ENCODE measurements at places on chromosomes 4 and X.

- no peak for DNase-seq
Observed at GRCh38 chr4:185535612-185536410, 504 bp upstream of the PDLIM3 start.

- DNase-seq: no peak
Observed at GRCh38 chrX:129744861-129745321, 6.1 kb downstream of the XPNPEP2 start.

- no peak for DNase-seq
Observed at GRCh38 chrX:97027384-97027922, 143.7 kb downstream of the RPA4 start.

DNA sequence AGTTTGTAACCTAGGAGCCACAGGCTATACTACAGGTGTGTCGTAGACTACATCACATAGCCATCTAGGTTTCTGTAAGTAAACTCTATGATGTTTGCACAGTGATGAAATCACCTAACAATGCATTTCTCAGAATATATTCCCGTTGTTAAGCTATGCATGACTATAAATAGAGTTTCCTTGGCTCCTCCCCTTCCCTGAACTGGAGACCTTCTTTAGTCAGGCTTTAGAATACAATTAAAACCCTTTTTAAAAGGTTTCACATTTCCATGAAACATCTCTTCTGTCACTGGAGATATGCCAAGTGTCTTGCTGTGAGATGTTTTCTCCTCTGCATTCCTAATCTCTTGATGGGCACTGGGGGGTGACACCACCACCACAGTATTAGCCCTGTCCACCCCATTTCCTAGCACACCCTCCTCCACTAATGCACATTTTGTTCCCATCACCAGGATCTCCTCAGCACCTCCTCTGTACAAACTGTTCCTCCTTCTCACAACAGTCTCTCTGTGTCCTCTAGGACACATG is 334.6 kb upstream of the CPEB2 start:
- DNase-seq: no peak

GRCh38 chrX:19740744-19741143 is 146.7 kb downstream of the SH3KBP1 start:
- no peak for DNase-seq

- no peak for DNase-seq
Observed at GRCh38 chrX:103704863-103705262, 5.8 kb upstream of the TMEM31 start.

GRCh38 chr4:64341711-64342110 is 67.5 kb downstream of the TECRL start:
- DNase-seq: no peak

- no peak for DNase-seq
Observed at GRCh38 chr4:152265149-152265621, 270.7 kb downstream of the FBXW7 start.

GRCh38 chrX:151695583-151696340 is 504 bp downstream of the PRRG3 start:
- no peak for DNase-seq

GRCh38 chr4:113957956-113958355 is 21.5 kb downstream of the ARSJ start:
- DNase-seq: no peak

DNA sequence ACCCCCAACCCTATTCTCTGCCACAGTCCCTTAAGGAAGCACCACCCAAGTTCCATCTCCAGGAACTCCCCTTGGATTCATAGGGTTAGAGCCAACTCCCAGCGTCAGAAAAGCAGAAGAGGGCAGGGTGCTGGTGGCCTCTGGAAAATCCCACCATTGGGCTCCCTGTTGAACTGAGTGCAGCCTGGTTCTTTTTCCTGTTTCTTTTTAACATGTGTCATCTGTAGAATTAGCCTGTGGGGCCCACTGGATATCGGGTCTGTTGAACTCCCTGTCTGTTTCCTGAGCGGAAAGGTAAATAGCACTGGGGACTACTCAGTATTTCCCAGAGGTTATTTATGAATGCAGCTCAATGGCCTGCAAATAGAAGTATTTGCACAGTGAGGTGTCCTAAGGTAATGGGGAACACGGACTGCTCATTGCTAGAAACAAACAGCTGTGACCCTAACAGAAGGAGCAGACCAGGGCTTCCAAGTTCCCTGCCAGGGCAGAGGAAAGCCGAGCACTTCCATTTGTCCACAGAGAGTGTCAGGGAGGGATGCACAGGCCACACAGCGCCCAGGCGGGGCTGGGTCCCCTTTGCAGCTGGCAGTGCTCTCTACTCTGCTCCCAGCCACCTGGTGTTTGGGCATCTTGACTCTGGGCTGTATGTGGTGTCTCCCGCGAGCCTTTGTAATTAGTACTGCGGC is 102.6 kb downstream of the FHDC1 start:
- no peak for DNase-seq

DNA sequence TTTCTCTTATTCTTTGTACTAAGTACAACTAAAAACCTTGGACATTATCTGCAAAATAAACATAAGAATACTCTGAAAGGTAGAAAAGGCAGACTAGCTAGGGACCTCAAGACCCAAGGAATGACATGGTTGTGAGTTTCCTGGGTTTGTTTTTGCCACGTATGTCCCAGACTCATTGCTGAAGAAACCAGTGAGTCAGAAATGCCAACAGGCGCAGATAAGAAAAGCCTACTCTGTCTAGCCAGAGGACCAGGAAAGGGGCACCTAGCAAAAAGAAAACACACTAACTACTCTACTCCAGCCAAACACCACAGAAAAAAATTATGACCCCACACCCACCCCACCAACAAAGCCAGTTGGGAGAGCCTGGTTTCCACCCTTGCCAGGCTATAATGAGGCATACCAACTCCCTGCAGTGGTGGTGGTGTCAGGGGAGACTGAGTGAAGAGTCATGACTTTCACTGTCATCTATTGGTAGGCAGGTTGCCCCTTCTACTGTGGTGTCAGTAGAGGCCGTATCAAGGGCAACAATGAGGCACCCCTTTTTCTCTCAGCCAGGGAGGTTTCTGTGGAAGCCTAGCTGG is 10.9 kb downstream of the MTMR1 start:
- DNase-seq: no peak

DNA sequence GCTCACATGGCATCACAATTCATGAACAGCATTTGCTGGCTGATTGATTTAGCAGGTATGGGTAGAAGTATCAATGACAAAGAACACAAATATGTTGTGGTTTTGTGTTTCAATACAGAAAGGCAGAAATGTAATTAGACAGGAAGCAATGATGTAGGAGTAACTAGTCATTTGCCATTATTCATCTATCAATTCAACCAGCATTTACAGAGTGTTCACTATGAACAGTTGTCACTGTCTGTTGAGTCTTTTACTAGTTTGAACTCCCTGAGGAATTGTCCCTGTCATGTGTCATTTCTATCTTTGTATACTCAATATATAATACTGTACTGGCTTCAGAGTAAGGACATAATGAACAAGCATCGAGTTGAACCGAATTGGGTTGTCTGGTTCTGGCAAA is 51.5 kb upstream of the ARHGAP24 start:
- no peak for DNase-seq

GRCh38 chrX:51759055-51759839 is 16.0 kb downstream of the GSPT2 start:
- DNase-seq: no peak

DNA sequence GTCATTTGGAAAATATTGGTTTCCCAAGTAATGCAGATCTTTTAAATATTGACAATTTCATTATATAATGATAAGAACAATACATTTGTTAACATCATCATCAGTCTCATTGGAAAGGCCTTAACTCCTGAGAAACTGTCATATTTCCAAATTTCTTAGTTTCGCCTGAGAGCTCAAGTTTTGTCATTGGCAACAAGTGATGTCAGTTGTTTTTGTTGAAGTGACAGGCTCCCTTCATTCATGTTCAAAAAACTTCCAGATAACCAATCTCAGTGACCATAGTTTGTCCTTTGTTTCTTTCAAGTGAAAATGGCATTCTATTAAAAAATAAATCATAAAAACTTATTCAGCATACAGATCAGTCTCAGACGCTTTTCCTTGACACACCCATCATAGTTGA is 71.8 kb downstream of the HMGB2 start:
- DNase-seq: no peak

DNA sequence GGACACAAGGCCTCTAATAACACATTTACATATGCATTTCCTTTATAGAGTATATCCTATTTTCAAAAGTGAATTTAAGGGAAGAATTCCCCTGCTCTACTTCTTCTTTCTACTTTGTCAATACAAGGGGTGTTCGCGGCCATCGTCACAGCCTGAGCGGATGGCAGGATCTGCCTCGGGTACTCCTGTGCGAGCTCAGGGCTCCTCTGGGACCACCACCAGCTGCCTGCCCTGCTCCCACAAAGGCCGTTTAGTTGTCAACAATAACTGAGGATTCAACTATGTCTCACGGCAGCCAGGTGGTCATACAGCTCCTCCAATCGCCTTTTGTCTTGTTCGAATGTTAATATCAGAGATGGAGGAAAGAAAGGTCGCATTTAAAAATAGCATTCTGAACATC is 228.2 kb upstream of the TENM3 start:
- DNase-seq: no peak

GRCh38 chrX:50375481-50376267 is 95.0 kb downstream of the DGKK start:
- no peak for DNase-seq

DNA sequence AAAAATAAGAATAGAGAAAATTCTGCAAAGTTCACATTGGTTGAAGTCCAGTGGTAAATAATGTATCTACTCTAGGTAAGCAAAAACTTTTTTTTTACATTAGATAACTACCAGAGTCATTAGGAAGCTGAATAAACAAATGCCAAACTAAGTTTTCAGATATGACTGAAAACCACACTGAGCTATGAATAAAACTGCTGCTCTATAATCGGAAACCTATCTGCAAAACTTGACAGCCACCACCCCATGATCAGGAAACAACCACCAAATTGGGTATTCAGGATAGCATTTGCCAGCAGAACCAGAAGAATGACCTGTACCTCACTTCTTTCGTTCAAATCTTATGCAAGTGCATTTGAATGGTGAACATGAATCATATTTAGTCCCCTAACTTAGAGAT is 173.0 kb upstream of the TET2 start:
- no peak for DNase-seq

GRCh38 chr4:125368146-125368545 is 53.4 kb downstream of the FAT4 start:
- DNase-seq: no peak

GRCh38 chr4:94458682-94459081 is 6.9 kb downstream of the PDLIM5 start:
- DNase-seq: no peak
